H54 (cell line): ENCODE measurements at places on chromosomes 16 and 17.

- DNase-seq = no peak
Observed at GRCh38 chr16:73232555-73233328, 184.8 kb upstream of the ZFHX3 start.

GRCh38 chr17:28500712-28501379 lies 5.3 kb upstream of the FOXN1 start:
- no peak for DNase-seq

- DNase-seq = no peak
Observed at GRCh38 chr17:51443646-51444045, 183.3 kb downstream of the UTP18 start.

- DNase-seq = no peak
Observed at GRCh38 chr17:45029758-45030423, 21.5 kb downstream of the DCAKD start.

DNA sequence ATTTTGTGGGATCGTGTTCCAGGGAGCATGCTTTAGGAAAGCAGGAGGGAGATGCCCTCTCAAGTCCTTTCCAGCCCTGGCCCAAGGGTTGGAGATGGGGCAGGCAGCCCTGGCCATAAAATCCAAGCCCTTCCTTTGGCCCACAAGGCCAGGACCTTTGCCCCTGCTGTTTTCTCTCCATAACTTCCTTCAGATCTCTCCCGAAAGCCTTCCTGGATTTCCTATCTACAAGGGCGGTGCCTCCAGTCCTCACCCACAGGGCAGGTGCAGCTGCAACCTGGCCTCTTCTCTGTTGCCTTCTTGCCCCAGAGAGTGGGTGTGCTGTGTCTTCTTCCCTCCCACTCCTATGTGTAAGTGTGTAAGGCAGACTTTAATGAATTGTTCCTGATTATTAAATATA lies 8.5 kb upstream of the PDP2 start:
- no peak for DNase-seq

GRCh38 chr16:69367980-69368379 lies 16.4 kb upstream of the TMED6 start:
- no peak for DNase-seq

DNA sequence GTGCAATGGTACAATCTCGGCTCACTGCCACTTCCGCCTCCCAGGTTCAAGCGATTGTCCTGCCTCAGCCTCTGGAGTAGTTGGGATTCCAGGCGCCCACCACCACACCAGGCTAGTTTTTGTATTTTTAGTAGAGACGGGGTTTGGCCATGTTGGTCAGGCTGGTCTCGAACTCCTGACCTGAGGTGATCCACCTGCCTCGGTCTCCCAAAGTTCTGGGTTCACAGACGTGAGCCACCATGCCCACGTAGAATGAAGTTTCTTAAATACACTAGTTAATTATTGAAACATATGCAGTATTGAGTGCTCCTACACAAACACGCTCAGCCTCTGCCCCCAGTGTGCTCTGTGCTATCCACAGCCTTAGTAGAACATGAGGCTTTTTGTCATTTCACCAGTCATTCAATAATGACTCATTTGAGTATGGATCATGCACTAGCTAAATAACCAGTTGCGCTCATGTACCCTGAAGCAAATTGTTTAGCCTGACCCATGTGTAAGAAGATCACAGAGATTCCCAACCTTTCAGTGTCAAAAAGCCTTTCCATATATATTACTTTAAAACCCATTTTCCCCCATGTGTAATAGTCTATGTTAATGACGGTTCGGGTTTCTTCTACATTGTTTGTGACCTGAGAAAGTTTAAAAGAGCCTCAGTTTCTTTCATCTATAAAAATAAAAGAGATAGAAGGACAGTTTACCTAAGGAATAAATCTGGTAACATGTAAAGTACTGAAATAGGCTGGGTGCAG lies 49.7 kb downstream of the TUBD1 start:
- DNase-seq = no peak

DNA sequence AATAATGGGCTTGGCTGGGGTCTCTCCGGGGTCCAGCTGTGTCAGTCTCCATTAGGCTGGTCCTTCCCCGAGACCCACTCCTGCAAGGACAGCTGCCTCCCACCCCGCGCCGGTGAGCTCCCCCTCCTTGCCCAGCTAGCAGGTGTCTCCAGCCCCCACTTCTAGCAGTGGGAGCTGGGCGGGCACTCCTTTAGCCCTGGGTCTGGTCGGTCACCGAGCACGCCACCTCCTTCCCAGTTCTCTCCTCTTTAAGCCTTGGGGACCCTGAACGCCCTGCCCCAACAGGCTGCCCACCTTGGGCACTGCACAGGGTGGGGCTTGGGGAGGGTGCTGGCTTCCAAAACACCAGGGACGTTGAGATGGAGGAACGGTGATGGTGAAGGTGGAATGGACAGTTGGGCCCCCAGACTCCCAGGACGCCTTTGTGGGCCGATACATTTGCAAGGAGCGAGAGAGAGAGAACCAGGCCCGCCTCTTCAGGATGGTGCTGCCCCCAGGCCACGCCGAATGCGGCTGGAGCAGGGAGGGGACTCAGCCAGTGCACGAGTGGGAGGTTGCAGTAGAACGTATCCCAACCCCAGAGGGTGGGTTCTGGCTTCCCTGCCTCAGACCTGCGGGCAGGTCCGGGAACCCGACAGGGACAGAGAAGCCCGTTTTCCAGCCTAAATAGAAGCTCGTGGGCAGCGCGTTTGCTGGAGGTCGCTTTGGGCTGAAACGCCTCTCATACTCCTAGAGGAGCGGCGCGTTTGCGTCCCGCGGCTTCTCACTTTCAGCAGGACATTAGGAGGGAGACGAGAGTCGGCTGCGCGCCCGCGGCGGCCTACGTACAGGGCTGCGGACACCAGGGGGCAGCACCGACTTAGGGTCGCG lies 10.7 kb downstream of the TBX2 start:
- peak; percentile 30 for DNase-seq

- DNase-seq = no peak
Observed at GRCh38 chr17:46922487-46922803, 515 bp upstream of the GOSR2 start.

DNA sequence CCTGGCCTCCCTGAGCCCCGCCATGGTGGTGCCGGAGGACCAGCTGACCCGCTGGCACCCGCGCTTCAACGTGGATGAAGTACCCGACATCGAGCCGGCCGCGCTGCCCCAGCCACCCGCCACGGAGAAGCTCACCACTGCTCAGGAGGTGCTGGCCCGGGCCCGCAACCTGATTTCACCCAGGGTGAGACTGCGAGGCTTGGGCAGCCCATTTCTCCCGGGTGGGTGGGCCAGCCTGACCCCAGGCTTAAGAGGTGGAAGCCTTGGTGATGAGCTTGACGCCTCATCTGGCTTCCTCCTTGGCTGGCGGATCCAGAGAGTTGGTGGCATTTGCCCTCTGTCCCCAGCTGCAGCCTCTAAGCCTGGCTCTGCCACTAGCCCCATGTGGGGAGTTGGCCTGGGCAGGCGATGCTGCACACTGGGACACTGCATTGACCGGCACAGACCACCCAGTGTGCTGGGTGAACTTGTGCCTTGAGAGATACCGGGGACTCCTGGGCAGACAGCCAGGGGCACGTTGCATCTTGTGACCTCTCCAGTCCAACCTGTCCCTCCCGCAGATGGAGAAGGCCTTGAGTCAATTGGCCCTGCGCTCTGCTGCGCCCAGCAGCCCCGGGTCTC lies 3.0 kb downstream of the CDT1 start:
- no peak for DNase-seq

DNA sequence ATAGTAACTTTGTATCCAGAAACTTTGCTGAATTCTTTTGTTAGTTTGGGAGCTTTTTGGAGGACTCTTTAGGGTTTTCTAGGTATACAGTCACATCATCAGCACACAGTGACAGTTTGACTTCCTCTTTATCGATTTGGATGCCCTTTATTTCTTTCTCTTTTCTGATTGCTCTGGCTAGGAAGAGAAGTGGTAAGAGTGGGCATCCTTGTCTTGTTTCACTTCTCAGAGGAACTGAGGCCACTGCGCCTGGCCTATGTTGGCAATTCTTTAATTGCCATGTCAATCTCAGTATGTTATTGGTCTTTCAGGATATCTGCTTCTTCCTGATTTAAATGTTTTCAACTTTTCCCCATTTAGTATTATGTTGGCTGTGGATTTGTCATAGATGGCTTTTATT lies 24.6 kb downstream of the ATF7IP2 start:
- no peak for DNase-seq

DNA sequence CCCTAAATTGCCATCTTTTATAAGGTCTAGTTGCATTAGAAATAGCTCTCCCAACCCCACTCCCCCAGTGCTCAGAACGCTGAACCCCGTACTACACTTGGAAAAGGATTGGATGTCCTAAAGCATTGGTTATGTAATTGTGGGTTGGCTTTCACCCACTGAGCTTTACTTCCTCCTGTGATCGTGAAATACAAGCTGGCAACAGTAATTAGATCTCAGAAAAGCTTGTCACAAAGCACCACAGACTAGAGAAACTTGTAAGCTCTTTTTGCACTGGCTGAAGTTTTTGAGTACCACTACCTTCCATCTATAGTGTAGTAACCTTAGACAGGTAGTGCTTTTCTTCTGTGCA lies 54.4 kb downstream of the SIAH1 start:
- no peak for DNase-seq

GRCh38 chr16:60110531-60110930 lies 1376.4 kb upstream of the GOT2 start:
- no peak for DNase-seq

DNA sequence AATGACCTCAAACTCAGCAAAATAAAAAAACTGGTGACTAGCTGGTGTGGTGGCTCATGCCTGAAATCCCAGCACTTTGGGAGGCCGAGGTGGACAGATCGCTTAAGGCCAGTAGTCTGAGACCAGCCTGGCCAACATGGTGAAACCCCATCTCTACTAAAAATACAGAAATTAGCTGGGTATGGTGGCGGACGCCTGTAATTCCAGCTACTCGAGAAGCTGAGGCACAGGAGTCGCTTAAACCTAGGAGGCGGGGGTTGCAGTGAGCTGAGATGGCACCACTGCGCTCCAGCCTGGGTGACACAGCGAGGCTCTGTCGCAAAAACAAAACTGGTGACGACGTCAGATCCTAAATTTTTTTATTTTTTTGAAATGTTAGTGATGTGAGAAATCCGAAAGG lies 82.6 kb upstream of the TOB1 start:
- no peak for DNase-seq

- DNase-seq = no peak
Observed at GRCh38 chr17:13014801-13015200, 3.0 kb downstream of the ELAC2 start.

- no peak for DNase-seq
Observed at GRCh38 chr16:89256651-89257254, 39.2 kb downstream of the ZNF778 start.

DNA sequence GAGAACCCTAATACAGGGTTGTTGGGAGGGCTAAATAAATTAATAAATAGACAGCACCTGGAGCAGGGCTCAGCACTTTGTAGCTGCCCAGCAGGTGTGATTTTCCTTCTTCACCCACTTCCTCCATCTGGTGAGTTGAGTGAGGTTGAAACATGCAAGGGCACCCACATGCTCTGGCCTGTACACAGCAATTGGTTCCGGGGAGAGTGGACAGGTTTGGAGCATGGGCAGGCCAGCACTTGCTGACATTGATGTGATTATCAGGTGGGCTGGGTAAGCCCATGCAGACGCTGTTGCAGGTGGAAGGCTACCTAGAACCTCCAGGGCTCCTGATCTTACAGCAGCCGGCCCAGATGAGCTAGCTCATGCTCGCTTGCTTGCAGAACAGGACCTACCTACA lies 1.3 kb upstream of the MRTFB start:
- DNase-seq = no peak

GRCh38 chr17:49260011-49260816 lies 29.6 kb upstream of the PHOSPHO1 start:
- DNase-seq = peak; percentile 84

GRCh38 chr17:31472137-31472536 lies 80.7 kb downstream of the RAB11FIP4 start:
- DNase-seq = no peak

DNA sequence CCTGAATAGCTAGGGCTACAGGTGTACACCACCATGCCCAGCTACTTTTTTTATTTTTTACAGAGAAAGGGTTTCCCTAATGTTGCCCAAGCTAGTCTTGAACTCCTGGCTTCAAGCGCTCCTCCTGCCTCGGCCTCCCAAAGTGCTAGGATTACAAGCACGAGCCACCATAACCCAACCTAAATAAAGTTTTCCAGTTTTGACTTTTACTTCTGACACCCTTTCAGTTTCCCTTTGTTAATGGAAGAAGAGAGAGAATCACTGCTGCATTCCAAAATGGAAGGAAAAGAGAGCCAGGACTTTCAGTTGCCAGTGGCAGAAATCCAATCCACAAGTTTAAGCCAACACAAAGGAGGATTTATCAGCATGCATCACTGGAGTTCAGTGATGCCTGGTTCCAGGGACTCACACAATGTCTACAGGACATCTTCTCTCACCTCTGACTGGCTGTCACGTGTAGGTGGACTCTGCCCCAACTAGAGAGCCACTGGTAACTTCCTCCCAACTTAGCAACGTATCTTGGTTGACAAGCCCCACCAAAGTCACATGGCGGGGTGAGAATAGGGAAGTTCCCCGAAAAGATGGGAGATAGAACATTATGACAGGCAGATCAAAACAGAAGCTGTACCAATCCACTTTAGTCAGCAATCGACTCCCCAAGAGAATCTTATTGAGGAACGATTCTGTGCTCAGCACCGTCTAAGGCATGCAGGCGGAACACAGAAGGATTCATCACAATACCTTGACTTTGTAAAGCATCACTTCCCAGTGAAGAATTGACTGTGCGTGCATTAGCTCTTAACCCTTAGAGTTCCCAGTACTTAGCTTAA lies 46.5 kb downstream of the GAS7 start:
- DNase-seq = no peak

- DNase-seq = peak; percentile 39
Observed at GRCh38 chr16:54066451-54067105, 220.0 kb downstream of the IRX3 start.

- no peak for DNase-seq
Observed at GRCh38 chr16:50653633-50654519, 27.2 kb downstream of the SNX20 start.

DNA sequence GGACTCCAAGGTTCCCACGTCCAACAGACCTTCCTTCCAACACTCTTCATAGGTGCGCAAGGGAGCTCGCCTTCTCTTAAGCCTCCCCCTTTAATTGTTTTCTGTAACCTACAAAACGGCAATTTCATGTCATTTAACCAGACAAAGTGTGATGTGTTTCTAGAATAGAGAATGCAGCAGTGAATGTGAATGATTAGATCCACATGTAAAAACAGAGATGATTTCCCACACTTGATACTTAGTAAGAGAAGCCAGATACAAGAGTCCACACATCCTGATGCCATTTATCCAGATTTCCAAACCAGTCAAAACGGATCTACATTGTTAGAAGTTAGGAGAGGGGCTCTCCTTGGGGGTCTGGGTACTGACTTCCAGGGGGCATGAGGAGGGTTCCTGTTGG lies 89.3 kb downstream of the IRF8 start:
- no peak for DNase-seq
